ENCODE measurements at places on chromosomes 16 and 17.

DNA sequence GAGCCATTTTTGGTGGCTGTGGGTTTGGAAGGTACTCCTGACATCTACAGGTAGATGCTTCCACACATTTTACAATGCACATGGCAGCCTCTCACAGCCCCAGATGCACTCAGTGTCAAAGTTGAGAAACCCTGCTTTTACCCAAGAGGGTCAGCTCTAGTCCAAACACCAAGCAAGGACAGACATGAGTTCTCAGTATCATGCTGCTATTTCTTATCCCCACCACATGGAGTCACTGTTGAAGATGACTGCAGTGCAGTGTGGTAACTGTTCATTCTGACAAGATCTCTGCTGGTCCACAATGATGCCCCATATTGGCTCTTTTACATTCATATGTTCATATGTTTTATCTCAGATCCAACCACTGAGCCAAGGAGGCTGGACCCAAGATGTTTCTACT, 50.5 kb upstream of the SALL1 start:
- no peak for DNase-seq

DNA sequence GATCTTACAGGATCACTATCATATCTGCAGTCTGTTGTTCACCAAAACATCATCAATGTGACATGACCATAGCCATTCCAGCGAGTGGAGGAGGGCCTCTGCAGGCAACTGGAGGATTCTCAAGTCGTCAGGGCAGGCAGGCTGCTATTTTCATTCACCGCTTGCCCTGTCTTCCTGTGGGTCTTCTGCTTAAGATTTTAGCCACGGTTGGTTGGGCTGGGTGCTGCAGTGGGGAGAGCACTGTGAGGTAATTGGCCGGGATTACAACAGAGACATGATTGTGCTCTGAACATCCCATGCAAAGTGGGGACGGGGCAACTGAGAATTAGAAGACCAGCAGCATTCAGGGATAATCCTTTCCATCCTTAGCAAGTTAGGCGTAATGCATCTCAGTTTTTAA, 245.9 kb downstream of the CPPED1 start:
- no peak for DNase-seq

- DNase-seq, result no peak
Measured at GRCh38 chr16:22152316-22152715, 10.0 kb upstream of the SDR42E2 start.

GRCh38 chr17:70286391-70286790, 117.1 kb downstream of the KCNJ2 start:
- DNase-seq, result no peak

DNA sequence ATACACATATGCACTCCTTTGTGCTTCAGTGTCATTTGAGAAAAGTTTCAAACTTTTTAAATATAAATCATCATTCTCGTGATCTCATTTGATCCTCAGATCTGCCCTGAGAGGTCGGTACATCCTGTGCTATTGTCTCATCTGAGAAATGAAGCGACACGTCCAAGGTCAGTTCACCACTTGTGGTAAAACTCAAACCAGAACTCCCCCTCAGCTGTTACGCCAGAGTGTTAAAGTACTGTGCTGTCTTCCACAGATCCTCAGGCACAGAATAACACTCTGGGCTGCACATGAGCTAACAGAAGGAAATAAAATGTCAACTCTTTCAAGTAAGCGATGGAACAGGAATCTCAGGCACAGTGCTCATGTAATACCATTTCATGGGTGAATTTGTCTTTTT, 31.4 kb downstream of the ANKFN1 start:
- peak; percentile 8 for DNase-seq

DNA sequence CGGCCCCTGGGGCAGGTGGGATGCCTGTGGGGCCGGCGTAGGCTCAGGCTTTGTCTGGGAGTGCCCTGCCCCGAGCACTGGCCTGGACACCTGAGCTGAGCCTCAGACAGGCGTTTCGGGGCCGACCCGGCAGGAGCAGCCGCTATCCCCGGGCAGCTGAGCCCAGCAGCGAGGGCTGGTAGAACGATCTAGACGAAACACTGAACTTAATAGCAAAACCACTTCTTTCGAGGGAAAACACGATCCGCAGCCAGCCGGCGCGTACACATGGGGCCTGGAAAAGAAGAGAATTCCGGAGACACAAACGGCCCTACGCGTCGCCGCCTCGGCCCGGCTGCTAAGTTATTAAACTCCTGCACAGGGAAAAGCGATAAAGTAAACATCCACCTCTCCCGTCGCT, 22.0 kb upstream of the SSTR5 start:
- no peak for DNase-seq

DNA sequence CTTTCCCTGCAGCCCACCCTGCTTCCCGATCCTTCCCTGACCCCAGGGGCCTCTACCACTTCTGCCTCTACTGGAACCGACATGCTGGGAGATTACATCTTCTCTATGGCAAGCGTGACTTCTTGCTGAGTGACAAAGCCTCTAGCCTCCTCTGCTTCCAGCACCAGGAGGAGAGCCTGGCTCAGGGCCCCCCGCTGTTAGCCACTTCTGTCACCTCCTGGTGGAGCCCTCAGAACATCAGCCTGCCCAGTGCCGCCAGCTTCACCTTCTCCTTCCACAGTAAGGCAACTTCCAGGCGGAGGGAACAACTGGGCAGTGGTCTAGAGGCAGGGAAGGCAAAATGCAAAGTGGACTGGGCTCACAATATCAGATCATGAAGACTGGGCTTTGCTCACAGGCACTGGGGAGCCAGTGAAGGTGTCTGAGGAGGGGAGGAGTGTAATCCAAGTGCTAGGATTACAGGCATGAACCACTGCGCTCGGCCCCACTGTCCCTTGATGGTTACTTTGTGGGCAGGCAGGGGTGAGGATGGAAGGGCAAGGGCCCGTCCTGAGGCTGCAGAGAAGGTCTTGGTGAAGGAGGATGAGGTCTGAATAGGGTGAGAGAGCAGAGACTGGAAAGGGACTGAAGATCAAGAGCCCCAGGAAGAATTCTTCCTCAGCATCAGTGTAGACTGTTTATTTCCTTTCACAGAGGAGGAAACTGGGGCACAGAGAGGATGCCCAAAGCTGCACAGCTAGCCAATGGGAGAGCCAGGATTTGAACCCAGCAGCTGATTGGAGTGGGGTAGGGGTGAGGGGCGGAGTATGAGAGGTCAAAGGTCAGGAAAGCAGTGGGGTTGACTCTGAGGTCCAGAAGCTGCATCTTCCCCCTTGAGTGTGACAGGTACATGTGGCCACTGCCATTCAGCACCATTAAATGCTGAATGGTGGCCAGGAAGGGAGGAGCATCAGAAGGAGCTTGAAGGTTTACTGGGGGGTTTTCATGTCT, 16.5 kb upstream of the ADGRG3 start:
- DNase-seq, result no peak

GRCh38 chr17:76170114-76170513, 29.1 kb upstream of the FOXJ1 start:
- DNase-seq, result no peak

DNA sequence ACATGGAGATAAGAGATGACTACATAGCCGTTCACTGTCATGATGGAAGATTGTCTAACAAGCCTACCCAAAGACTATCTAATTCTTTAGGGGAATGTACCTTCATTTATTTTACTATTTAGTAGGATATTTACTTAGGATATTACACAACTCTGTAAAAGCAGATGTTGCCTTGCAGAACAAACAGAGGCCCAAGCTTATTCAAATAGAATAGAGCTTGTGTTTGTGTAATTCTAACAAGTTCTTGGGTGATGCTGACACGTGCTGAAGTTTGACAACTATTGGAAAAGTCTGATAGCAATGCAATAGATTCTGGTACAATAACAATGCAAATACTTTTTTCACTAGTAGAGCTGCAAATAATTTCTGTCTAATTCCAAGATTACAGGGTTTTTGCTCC, 447.6 kb downstream of the TOX3 start:
- DNase-seq, result no peak

DNA sequence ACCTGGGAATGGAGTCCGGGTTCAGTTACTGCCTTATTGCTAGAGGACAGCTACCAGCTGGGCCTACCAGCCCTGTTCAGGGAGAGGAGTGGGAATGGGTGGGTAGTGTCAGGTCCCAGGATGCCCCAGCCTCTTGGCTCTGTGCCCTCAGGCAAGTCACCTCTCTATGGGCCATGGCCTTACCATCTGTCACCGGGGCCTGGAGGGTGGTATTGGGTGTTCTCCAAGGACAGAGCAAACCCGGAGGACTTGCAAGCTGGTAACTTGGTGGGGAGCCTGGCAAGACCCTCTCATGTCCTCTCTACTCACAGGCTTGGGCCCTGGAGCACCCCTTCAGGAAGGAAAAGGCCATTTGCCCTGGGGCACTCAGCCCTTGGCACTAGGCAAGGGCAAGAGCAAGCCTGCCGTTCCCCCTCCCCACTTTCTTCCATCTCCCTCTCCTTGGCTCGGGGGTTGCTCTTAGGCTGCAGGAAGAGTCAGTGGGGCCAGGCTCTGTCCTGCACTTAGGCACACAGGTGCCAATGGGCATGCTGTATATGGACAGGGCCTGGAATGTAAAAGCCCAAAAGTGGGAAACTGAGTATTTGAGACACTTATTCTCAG, 170.0 kb upstream of the ZNF267 start:
- no peak for DNase-seq

- DNase-seq, result no peak
Measured at GRCh38 chr17:55391244-55391757, 30.3 kb downstream of the MMD start.

DNA sequence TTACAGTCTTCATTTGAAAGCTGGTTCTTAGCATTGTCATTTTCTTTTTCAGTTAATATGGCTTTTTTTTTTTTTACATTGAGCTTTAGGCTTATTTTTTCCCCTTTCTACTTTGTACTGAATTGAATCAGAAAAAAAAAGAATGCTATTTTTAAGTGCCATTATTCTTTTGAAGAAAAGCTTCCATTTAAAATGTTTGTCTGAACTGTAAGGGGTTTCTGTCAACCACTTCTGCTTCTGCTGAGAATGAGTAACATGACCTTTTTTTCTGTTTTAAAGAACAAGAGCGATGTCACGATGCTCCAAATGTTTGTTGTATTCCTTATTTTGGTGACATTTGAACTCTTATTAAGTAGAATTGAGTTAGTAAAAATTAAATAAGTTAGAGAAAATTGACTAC, 50.0 kb downstream of the MRTFB start:
- DNase-seq, result no peak

GRCh38 chr17:37710344-37710886, 34.4 kb downstream of the HNF1B start:
- DNase-seq, result peak; percentile 41

DNA sequence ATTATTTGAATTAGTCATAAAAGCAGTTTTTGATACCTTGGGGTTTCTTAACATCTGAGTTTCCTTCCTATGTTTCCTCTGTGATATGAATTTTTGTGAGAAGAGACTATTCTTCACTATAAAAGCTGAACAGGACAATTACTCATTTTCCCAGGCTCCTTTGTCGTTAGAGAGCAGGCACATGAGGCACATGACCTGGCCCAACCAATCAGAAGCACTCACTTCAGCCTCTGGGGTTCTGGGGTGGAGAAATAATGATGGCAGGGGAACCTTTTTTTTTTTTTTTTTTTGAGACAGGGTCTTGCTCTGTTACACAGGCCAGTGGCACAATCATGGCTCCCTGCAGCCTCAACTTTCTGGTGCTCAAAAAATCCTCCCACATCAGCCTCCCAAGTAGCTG, 145.5 kb upstream of the ASIC2 start:
- no peak for DNase-seq

DNA sequence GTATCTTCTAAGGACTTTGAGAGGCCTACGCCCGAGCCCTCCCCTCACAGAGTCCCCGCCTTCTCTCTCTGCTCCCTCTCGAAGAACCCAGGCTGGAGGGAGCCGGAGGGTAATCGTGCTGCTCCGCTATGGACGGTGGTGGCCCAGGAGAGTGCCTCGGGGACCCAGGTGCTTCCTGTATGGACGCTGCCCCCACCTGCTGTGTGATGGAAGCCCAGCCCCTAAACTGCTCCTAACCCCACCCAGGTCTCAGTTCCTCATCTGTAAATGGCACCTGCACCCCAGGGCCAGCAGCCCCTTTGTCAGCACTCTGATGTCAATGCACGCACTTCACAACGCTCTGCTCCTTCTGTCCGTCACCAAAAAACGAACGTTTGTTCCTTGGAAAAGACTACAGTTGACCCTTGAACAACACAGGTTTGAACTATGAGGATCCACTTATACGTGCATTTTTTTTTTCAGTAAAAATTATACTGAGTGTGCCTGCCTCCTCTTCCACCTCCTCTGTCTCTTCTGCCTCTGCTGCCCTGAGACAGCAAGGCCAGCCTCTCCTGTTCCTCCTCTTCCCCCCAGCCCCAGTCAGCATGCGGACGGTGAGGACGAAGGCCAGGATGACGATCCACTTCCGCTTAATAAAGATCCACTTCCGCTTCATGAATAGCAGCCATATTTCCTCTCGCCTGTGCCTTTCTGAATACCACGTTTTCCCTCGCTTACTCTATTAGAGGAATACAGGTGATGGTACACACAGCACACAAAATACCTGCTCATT, 118.3 kb downstream of the BANP start:
- no peak for DNase-seq

GRCh38 chr17:37490022-37490587, 414 bp downstream of the DUSP14 start:
- peak; percentile 80 for DNase-seq

DNA sequence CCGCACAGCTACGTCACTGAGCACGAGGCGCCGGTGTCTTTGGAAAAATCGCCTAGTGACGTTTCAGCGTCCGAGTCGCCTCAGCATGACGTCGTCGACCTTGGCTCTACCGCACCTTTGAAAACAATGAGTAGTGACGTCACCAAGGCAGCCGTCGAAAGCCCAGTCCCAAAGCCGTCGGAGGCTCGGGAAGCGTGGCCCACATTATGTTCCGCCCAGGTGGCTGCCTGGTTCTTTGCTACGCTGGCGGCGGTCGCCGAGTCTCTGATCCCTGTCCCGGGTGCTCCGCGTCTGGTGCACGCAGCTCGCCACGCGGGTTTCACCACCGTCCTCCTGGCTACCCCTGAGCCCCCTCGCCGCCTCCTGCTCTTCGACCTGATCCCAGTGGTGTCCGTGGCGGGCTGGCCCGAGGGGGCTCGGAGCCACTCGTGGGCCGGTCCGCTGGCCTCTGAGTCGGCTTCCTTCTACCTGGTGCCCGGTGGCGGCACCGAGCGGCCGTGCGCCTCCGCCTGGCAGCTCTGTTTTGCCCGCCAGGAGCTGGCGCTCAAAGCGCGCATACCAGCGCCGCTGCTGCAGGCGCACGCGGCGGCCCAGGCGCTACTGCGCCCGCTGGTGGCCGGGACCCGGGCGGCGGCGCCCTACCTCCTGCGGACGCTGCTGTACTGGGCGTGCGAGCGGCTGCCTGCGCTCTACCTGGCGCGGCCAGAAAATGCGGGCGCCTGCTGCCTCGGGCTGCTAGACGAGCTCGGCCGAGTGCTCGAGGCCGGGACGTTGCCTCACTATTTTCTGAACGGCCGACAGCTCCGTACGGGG, 1.5 kb downstream of the TMEM102 start:
- peak; percentile 80 for DNase-seq

DNA sequence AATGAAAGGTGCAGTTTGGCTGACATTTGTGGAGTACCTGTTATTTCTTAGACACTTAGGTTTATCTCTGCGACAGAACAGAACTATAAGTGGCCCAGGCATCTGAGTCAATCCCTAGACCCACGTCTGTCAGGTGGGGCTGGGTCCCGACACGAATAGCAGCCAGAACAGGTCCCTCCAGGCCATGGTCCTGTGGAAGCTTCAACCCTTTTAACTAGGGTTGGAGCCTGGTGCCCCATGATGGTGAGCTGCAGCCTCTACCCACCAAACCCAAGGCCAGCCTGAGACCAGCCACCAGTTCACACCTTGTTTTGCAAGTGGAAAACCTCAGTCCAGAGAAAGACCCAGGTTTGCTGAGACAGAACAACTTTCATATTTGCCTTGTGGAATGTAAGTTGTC, 74.6 kb upstream of the TMEM97 start:
- no peak for DNase-seq

All from EL (cell line).